ENCODE measurements at places on chromosomes 5 and 9.
A peak's percentile ranks its signal among the peaks of the same experiment; 100 is the strongest.

- DNase-seq = no peak
These were observed 29.8 kb downstream of the HMGCR start for GRCh38 chr5:75366787-75367186.

GRCh38 chr5:106976363-106976762, 694.4 kb downstream of the EFNA5 start:
- no peak for DNase-seq

- no peak for DNase-seq
These were observed 5.5 kb downstream of the NR2F1 start for GRCh38 chr5:93588352-93589151.

DNA sequence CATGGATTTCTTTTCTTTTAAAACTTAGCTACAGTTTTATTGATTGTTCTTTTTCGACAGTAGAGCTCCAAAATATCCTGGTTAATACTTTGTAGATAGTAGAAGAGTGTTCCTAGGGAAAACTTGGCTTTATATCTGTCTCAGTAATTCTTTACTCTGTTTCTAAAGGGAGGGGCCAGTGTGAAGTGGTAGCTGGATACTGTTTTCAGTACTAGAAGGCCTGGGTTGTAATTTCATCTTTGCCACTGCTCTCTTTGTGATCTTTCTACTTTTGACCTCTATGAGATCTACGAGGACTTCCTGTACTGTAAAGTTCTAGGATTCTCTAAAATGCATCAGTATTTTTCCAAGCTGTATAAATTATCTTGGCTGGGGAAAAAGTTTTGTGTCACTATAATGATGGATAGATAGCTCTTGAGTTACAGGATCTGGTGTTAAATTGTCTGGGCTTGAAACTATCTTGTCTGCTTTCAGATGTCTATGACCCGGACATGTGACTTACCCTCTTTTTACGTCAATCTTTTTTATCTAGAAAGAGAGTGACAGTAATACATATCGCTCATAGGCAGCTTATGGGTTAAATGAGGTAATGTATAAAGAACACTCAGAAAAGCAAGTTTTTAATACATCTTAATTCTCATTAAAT, 53.6 kb downstream of the PRR16 start:
- no peak for DNase-seq

DNA sequence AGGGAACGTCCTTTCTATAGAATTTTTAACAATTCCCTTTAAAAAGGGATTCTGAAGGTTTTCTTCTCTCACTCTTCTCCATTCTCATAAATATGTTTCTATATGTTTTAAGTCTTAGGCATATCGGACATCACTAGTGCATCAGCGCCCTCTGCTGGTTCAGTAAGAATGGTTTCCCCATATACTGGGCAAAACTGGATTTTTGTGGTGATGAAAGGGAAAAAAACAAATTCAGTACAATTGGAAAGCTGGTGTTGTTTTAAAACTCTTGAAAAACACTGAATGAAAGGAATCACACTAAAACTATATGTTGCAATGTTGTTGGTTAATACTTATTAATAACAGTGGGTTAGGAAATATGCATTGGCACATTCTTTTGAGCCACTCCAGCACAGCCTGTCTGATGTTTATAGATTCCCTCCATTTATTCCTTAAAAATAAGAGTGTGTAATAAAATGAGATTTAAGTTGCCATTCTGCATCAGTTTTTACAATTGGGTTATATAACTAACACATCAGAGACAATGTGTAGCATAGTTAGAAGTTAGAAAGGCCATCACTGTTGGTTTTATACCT, 15.8 kb downstream of the CWC27 start:
- peak; percentile 18 for DNase-seq

- DNase-seq = no peak
These were observed 70.3 kb upstream of the SMIM15 start for GRCh38 chr5:61232490-61233050.

- DNase-seq = no peak
These were observed 19.4 kb downstream of the DCP2 start for GRCh38 chr5:112995764-112996618.

- no peak for DNase-seq
These were observed 151.4 kb downstream of the HSD17B3 start for GRCh38 chr9:96150324-96151227.

DNA sequence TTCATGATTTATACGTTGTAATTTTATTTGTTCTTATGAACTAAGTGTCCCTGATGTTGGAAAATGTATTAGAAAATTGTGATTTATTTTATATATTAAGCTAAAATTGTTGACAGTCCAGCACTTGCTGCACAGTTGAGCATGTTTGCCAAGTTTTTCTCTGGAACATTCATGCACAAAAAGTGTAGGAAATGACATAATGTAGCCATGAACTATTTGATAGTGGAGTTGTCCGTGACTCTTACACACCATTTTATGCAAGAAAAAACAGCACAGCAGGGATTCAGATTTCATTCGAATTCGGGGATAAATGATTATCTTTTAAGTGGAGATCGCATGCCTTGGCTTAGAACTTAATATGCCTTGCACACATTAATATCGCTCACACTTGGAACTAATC, 708.6 kb upstream of the WWC1 start:
- no peak for DNase-seq

DNA sequence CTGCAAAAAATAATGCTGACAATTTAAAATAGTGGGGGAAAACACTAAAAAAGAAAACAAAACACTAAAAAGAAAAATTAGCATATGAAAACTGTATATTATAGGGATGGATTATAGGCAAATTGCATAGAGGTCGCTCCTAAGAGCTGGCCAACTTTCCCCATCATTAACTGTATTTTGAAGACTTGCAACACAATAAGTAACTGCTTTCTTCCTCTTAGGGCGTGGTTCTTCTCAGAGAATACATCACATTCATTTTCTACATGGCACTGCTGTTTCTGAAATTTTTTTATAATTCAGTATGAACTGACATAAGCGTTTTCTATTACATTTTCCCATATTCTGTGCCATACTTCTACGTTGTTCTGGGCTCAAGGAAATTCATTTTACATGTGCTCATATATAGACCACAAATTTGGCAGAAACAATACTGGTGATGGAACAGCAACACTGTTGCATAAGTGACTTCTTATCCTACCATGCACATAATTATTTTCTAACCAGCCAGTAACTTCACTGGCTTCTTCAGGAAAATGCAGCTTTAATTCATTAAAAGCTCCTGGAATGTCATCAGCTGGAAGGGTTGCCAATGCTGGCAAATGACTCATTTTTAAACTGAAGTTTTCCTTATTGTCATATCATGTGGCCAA, 171.2 kb upstream of the DMAC1 start:
- no peak for DNase-seq

DNA sequence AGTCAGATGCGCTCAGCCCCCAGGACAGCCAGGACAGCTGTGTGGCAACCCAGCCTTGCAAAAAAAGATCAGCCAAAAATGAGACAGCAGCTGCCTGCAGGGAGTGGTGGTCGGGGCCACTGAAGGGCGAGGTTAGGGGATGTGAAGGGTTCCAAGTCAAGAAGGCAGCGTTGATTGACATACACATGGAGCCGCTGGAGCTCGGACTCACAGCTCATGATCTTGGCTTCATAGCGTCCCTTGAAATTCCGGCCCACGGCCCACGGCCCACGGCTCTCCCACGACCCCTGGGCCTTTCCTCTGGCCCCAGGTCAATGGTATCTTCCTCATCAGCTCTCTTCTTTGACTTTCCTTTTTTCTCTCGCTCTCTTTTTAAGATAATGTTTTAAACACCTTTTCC, 390.0 kb upstream of the IRX4 start:
- DNase-seq = no peak

DNA sequence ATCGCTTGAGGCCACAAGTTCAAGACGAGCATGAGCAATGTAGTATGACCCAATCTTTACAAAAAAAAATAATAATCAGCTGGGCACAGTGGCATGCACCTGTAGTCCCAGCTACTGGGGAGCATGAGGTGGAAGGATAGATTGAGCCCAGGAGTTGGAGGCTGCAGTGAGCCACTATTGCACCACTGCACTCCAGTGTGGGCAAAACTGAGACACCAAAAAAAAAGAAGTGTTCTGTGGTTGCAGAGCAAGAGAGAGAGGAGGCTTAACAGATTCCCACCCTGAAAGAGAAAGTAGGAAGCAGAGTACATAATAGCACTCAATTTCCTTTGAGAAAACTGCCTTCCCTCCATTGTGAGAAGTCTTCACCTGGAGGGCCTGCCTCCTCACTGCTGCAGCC, 52.6 kb downstream of the ALDH7A1 start:
- no peak for DNase-seq

DNA sequence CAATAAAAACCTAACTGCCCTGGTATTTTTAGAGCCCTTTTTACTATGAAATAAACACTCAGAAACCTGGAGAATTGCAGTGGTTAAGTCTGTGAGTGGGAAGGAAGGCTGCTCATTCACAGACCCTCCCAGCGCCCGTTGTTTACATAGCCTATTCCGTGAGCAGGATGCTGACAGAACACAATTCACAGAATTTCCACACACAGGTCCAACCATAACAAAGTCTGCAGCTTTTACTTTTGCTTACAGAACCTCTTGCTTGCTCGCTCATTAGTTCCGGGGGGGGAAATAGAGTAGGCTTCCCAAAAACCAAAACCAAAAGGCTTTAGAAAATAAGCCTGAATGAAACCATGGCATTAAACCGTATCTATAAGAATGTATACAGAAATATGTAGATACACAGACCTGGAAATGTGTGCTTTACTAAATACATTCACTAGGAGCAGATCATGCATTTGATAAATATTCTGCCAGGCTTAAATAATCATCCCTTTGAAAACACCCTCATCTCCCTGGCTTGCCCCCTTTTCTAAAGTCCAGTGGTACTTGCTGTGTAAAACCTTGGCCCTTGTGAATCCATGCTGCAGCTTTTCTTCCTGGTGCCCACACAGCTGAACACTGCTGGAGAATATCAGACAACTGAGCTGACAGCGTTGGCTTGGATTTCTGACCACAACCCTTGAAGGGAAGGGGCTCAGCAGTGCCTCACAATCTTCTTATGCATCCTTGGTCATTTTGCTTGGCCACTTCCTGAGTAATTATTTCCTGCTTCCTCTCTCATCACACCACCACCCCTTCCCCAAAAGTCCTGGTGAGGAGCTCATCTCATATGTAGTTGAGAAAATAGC, 128.0 kb downstream of the FANCC start:
- peak; percentile 10 for DNase-seq

- no peak for DNase-seq
These were observed 134.5 kb downstream of the NFIB start for GRCh38 chr9:14179449-14179848.

DNA sequence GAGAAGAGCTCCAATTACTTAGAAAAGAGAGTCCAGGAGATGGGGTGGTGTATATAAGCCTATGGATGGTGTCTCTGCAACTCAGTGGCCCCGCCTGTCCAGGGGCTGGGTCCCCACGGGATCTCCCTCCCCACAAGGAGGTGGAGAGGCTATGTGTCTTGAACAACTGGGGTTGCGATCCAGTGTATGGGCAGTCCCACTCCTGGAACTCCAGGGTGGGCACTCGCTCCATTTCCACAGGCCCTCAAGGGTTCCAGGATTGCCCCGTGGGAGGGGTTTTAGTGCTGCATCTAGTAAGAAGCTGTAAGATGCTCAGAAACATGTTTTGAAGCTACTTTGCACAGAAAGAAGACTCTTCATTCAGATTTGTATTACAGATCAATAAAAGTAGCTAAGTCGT, 558 bp upstream of the SMAD5 start:
- DNase-seq = no peak

DNA sequence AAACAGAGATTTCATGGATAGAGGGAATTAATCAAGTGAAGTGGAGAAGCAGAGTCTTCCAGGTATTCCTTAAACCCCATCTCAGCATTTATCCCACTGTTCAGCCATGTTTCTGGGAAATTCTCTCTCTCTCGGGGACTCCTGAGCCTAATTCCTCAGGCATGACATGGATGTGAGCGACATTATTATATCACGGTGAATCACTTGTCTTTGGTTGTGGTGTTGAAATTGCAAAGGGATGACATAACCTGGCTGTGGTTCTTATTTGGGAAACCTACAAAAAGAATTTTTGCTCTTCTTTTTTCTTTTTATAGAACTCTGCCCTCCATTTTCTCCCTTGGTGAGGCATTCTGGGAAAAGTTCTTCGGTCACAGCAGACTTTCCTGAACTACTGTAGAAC, 457.9 kb upstream of the PTGER4 start:
- no peak for DNase-seq

DNA sequence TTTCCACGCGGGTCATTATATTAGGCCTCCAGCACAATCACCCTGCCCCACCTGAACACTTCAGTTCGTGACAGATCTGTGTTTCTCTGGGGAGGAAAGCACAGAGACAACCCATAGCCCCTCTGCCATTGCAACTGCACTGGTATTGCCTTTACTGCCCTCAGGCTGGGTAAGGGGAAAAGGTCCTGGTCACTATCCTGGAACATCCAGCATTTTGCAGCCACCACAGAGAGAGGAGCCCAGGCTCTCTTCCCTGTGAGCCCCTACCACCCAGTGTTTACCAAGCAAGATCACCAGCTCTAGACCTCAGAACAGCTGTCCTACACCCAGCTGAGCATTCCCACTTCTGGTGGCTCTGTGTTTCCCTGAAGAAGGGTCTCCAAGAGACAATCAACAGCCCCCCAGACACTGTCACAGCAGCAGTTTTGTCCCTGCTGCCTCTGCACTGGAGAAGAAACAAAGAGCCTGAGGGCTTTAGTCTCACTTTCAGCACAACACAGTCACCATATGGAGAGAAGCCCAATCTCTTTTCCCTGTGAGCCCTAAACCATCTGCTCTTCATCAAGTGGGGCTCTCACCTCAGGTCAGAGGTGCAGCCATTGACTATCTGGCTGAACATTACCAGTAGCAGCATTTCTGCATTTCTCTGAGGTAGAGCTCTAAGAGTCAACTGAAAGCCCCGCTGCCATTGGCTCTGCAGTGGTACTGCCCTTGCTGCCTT, 655.2 kb upstream of the FAM174A start:
- no peak for DNase-seq

DNA sequence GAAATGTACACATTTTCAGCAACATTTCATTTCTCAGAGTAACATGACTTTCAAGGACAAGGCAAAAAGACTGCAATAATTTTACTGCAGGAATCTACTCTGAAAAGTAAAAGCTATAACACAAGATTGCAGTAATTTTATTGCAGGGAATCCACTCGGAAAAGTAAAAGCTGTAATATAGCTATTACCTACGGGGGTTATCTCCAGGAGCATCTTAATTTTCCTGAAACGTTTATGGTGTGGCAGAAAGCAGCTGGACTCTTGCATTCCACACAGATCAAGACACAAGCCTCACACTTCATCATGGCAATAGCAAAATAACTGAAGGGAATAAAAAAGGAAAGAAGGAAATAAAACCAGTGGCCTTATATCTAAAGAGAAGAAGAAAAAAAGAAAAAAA, 171.2 kb downstream of the TSSK1B start:
- DNase-seq = no peak

DNA sequence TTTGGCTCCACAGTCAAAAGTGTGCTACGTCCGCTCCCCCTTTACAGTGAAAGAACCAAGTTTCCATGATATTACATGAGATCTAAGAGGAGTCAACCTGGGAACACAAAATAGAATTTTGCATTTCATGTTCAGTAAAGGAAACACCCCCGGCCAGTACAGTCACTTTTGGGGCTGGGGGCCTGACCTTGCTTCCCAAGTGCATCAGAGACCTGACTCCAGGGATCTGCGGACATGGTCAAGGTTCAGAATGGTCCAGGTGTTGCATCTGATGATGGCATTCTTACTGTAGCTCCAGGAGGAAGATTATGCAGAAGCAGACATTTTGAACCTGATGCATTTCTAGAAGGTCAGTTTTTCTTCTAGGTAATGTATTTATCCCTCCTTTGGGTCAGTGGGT, 39.8 kb downstream of the AK8 start:
- DNase-seq = no peak

Data from GF-D8 (cell line).